ENCODE measurements at places on chromosomes 1 and 21. TPM values are rescaled to one million over a fixed set of nuclear protein-coding genes. Genes with fewer than 3 reads are reported as not detected.

SLAMF9 gene
- total RNA-seq: not detected

PADI3 gene
- total RNA-seq: not detected

RBP7 gene
- not detected for total RNA-seq

RAD54L gene
- 0.26 TPM for total RNA-seq

ATP1A4 gene
- not detected for total RNA-seq
